ENCODE measurements at places on chromosomes 5 and 9.

DNA sequence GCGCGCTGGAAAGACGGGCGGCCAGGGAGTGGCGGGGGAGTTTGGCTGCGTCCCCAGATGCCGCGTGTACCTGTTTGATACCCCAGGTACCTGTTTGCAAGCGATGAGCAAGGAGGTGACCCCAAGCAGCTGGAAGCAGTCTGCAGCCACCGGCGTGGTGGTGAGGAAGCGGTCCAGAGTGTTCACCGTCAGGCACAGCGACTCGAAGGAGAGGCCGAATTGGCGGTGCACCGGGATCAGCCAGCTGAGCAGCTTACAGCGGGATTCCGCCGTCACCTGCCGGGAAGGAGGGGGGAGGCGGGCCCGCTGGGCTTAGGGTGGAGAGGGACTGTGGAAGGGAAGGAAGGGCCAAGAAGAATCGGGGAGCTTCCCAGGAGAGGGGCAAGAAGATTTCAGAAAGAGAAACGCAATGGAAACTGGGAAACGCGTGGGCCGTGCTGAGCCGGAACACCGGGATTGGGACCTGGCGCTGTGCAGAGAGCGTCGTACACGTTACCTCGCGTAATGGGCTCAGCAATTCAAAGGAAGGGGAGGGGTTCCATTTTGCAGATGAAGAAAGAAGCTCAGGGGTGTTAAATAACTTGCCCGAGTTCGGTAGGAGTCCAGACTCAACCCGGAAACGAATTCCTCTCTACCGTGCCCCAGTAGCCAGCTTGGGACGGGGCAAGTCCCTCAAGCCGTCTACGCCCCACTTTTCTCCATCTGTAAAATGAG lies 980 bp downstream of the CCNO start:
- no peak for DNase-seq

DNA sequence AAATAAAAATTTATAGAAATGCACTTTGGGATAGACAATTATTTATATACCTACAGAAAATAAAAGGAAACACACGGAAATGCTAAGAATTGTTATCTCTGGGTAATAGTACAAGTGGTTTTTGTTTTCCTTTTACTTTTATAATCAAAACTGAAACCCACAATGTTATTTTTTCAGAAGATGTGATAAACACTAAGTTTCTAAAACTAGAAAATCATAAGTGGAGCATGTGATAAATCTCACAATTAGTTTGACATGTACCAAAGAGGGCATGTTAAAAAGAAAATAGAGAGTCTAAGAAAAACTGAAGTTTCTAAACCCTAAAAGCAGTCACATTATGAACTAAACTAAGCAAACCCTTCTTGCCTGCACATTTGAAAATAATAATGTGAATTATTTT lies 61.1 kb downstream of the OXCT1 start:
- DNase-seq, result no peak

DNA sequence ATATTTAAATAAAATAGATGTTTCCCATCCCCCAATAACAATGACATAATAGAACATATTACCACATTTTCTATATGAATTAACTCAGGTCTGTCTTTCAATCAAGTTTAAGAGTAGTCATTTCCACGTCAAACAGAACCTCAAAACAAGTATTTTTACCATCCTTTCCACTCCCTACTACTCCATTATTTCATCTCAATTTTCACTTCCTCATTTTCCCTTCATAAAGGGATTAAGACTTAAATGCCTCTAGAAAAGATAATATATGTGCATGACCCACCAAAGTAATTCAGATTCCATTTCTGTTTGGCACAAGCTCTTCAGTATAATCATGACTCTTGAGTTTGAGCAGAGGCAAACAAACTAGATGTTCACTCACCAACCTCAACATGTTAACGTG lies 40.4 kb downstream of the ELOVL7 start:
- no peak for DNase-seq

DNA sequence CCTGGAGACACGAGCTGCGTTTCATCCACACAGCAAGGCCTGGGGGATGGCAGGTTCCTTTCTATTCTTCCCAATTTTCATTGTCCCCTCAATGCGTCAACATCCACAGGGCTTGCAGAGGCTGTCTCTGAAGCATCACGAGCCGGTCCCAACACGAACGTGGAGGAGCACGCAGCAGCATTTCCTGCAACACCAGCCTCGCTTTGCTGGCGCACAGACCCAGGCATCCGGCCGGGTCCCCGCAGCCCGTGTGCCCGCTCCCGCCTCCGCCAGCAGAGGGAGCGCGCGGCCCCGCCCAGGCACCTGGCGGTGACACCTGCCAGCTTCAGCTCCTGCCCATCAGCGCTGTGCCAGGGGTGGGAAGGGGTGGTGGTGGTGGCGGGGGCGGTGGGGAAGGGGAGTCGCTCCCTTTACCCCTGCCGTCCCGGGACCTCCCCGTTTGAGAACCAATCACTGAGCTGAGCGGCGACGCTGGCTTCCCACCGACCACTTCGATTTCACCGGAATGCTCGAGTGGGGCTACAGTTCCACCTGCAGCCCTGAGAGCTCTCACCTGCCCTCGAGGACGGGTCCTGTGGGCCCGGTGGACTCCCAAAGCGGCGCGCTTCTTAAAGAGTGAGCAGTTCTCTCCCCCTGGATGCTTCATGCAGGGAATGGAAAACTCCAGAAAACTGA lies 464.5 kb downstream of the ICE1 start:
- DNase-seq, result peak; percentile 20

DNA sequence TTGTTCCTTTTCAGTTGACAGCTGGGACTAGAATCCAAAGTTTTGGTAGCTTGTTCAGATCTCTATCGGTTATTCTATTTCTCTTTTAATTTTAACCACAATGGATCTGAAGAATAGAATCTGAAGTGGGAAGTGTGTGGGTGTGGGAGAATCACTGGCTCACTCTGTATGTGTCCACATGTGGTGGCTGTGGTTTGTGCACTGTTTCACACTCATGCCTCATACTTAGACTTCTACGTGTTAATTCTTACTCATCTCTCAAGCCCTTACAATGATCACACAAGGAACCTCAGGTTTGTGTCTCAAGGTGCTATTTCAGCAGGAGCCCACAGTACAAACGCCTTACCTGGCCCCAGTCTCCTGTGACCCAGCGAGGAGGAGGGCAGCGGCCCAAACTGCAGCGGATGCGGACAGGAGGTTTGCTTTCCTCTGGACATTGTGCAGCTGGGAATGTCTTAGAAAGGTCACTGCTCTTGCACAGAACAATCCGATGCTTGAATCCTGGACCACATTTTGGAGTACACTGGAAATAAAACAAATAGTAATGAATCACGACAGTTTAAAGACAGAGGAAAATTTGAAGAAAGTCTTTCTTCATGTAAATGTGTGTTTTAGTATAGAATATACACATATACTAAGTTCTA lies 309.1 kb downstream of the ADAMTS6 start:
- DNase-seq, result no peak

- no peak for DNase-seq
Measured at GRCh38 chr5:171299228-171299627, 9.8 kb upstream of the TLX3 start.

DNA sequence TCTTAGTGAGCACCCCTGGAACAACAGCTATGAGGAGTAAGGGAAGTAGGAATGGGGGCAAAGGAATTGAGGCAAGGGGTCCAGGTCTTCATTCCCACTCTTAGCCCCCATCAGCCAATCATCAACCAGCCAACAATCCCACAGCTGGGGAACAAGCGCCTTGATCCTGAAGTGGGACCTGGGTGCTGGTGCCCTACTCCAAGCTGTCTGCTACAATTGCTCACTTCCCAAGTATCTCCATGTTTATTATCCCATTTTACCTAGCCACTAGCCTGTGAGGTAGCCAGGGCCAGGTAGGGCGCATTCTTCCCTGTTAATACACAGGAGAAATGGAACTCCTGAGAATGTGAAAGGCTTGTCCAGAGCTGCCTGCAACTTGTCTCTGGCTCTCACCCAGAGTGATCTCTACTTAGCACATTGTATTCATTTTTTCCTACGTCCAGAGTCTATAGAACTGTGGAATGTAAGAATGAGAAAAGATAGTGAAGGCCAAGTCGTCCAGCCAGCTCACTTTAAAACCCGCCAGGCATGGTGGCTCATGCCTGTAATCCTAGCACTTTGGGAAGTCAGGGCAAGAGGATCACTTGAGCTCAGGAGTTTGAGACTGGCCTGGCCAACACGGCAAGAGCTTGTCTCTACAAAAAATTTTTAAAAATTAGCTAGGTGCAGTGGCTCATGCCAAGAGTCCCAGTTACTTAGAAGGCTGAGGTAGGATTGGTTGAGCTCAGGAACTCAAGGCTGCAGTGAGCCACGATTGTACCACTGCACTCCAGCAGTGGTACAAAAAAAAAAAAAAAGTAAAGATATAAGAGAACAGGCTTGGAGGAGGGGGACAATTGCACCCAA lies 6.2 kb upstream of the DNAJC18 start:
- no peak for DNase-seq

DNA sequence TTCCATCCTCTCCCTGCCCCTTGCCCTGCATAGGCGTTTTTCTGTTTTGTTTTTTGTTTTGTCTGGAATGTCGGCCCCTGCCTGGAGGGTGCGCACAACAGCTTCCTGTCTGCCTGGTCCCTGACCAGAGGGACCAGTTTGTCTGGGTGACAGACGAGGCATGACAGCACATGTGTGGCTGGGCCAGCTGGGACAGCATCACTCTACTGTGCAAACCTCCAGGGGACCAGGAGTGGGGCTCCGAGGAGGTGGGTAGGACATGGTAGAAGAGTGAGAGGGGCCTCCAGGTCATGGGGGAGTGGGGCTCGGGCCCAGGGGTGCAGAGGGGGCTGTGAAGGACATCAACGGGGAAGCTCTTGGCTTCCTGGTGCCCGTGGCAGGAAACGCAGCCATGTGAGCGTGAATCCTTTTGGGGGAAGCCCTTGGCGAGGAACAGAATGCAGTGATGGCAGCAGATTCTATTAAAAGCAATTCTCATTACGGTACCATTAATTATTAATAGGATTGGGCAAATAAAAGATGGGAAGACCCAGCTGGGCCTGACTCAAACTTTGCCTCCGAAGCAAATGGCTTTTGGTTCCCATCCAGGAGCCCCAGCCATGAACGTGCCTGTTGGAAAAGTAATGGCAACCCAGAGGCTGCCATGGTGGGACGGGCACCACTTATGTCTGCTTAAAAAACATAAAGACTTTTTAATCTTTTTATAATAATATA lies 184.4 kb upstream of the IER5L start:
- no peak for DNase-seq

- DNase-seq, result no peak
Measured at GRCh38 chr9:86766912-86767311, 180.4 kb downstream of the GAS1 start.

DNA sequence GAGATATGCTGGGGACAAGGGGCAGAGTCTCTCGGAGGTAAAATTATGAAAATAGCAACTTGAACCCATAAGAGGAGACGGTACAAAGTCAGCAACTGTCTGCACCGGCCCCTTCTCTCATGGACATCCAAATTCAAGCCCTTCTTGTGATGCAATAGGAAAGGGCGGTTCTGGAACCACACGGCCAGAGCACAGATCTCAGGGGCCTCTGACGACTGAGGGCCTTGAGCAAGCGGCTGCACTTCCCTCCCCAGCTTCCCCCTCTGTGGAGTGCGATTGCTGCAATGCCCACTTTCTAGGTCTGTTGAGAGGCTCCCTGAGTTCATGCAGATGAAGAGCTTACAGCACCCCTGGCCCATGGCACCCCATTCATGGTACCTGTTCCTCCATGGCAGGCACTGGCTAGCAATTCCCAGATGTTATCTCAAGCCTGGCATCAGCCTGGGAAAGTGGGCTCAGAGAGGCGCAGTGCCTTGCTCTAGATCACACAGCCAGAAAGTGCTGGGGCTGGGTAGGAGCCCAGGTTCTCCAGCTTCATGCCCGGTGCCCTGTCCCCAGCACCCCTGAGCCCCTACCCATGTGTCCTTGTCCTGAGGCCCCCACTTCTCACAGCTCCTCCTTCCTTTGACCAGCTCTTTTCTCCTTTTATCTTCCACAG lies 17.7 kb upstream of the CPLX2 start:
- no peak for DNase-seq

GRCh38 chr9:37937366-37937765 lies 33.4 kb upstream of the SLC25A51 start:
- DNase-seq, result no peak

- no peak for DNase-seq
Measured at GRCh38 chr5:150442699-150443080, 6.8 kb downstream of the RPS14 start.
